ENCODE measurements at places on chromosomes 5 and 9.

DNA sequence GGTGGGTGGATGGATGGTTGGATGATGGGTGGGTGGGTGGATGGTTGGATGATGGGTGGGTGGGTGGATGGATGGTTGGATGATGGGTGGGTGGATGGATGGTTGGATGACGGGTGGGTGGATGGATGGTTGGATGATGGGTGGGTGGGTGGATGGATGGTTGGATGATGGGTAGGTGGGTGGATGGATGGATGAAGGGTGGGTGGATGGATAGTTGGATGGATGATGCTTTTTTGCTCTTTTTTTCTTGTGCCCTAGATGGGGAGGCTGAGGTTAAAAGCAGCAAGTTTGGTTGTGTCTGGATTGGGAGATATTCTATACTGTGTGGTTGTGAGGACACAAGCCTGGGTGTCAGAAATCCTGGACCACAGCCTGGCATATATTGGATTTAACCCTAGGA, 5.4 kb downstream of the LCN12 start:
- DNase-seq, result no peak

DNA sequence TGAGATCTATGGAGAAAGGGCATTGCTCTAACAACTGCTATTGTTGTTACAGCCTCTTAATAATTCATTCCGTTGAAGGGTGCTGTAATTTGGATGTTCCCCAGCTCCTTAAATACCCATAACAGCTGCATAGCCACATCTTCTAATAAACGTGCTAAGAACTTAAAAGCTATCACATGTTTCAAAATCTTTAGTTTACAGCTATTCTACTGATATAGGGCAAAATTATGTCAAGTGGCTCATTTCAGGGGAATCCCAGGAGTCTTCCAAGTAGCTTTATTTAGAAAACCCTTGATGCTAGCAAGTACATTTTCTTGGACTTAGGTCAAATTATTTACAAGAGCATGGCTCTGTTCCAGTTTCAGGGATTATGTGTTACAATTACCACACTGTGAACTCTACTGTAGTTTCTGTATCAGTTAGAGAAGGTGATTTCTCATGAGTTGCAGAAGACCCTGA, 990.4 kb upstream of the ACO1 start:
- no peak for DNase-seq

DNA sequence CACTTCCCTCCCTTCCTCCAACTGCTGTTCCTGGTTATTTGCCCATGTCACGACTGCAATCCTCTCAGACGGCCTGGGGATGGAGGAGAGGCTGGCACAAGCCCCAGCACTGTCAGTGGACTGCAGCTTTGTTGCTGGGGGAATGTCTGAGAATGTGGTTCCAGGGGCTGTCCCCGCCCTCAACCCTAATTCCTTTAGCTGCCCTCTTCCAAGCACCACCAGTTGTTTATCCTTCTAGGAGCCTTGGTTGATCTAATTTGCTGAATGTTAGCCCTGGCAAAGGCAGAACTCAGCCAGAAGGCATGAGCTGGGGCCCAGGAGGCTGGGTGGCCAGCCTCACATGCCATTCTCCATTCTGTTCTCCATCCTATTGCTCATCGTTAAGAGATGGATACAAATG, 51.6 kb downstream of the ADAM19 start:
- no peak for DNase-seq

GRCh38 chr5:159324102-159324755, 6.1 kb downstream of the IL12B start:
- no peak for DNase-seq
